ENCODE measurements at places on chromosomes 5 and 9. TPM values are rescaled to one million over a fixed set of nuclear protein-coding genes. Genes with fewer than 3 reads are reported as not detected.

MAP1B gene
- total RNA-seq: 226 TPM

ADAMTSL1 gene
- total RNA-seq: 123 TPM

FAM151B gene
- 10.1 TPM for total RNA-seq

ZNF879 gene
- 4.2 TPM for total RNA-seq

SLCO6A1 gene
- not detected for total RNA-seq

IL5 gene
- total RNA-seq: not detected

FYB1 gene
- total RNA-seq: 0.12 TPM
